A549 treated with GW870086 at 1 μM for 4 hours (cell line): ENCODE measurements at places on chromosomes 4 and X. TPM values are rescaled to one million over a fixed set of nuclear protein-coding genes. Genes with fewer than 3 reads are reported as not detected.

Gene DIAPH2
- 3.3 to 5.3 TPM (median 4.9 TPM) in 5 replicates for total RNA-seq

Gene RPA4
- 0.14 to 0.35 TPM (median 0.27 TPM) in 5 replicates for total RNA-seq

Gene L1CAM
- 16.7 to 20.3 TPM (median 17.5 TPM) in 5 replicates for total RNA-seq

Gene PITX2
- total RNA-seq = 0.73 to 1.5 TPM (median 1.3 TPM) in 5 replicates

Gene HPSE
- total RNA-seq = 1.3 to 1.9 TPM (median 1.5 TPM) in 5 replicates
